ENCODE measurements at places on chromosomes 4 and X.
A peak's percentile ranks its signal among the peaks of the same experiment; 100 is the strongest.

DNA sequence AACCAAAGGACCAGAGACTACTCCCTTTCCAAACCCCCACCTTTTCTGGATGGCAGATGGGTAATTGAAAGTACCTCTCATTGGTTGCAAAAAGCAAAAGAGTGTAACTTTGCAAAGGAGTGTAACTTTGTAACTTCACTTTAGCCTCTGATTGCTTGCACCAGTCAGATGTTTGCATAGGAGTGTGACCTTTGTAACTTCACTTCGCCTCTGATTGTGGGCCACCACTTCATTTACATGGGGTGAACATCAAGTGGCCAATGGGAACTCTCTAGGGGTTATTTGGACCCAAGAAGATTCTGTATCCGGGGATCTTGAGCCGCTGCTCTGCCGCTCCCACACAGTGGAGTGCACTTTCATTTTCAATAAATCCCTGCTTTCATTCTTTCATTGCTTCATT is 9.9 kb upstream of the SLC25A43 start:
- DNase-seq, result no peak

- no peak for DNase-seq
Observed at GRCh38 chr4:87580057-87580456, 28.3 kb upstream of the DSPP start.

DNA sequence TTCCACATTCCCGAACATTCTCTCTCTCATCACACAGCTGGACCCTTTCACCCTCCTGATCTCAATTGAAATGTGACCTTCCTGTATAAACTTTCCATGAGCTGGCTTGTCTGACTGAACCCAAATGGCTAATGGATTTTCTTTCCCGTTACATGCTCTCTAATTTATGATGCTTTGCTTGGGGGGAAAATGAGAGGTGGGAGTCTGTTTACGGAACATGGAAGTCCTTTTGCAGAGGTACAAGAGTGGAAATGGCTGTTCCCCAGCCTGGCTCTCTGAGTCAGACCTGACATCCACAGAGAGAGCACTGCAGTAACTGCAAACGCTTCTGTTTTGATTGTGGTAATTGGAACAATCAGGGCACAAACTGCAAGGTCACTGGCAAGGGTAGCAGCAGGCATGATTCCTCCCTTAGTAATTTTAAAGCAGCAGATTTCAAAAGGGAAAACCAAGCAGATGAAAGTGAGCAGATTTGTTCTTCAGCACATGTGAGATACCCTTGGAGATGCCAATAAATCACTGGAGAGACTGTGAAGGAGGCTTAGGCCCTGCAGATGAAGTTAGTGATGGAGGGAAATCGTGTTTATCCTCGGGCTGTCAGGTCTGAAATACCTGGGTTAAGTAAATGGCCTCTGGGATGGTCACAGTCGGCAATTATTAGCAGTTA is 83.9 kb downstream of the SNCA start:
- DNase-seq, result no peak

GRCh38 chrX:103155201-103155600 is 59.7 kb upstream of the BEX4 start:
- no peak for DNase-seq

DNA sequence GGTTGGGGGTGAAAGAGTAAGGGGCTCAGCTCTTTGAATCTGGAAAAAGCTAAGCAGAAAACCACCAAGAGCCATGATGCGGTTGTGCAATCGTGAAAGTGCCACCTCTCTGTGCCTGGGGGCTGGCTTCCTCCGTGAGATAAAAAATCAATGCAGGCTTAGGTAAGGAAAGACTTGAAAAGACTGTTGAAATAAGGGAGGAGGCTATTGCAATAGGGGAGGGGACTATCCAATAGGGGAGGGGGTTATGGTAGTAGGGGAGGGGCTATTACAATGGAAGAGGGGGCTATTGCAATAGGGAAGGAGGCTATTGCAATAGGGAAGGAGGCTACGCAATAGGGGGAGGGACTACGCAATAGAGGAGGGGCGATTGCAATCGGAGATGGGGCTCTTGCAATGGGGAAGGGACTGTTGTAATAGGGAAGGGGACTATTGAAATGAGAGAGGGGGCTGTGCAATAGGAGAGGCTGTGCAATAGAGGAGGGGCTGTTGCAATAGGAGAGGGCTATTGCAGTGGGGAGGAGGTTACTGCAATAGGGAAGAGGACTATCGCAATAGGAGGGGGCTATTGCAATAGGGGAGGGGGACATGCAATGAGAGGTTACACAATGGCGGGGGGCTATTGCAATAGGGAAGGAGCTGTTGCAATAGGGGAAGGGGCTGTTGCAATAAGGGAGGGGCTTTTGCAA is 162.3 kb upstream of the PSAPL1 start:
- no peak for DNase-seq

DNA sequence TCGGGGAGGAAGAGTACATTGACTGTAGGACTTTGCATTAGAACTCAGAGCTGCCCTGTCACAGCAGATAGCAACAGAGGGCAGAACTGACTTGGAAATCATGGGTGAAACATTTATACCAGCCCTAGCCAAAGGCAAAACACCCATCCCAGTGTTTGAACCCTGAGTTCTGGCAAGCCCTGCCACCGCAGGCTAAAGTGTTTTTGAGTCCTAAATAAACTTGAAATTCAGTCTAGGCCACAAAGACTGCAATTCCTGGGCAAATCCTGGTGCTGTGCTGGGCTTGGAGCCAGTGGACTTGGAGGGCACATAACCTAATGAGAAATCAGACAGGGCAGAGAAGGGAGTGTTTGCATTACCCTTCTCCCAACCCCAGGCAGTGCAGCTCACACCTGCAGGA is 1015.7 kb downstream of the FSTL5 start:
- DNase-seq, result no peak

DNA sequence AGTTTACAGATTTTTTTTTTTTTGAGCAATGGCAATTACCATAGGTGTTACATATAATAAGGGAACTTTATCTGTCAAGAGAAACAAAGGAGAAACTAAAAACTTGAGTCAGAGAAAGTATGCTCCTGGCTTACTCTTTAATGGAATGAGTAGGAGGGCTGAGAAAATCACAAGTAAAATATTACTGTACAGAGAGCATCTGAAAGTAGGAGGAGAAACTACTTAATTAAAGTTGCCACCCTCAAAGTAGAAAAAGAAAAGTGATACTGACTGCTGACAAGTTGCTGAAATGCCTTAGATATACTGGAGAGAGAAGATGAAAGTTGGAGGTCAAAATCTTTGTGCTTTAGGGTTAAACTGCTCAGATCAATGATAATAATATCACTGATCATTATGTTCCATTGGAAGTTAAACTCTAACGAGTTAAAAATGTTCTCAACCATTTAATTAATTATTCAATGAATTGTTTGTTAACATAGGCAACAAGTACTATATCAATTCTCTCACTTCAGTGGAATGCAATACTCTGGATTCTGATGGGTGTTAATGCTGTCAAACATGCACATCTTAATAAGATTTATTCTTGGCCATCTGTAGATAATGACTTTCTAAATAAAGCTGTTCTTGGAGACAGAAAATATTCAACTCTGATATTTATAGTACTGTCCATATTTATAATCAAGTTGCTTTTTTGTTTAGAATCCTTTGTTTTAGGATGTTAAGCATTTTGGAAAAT is 61.2 kb upstream of the CAMK2D start:
- no peak for DNase-seq

- DNase-seq, result peak; percentile 4
Observed at GRCh38 chr4:108492816-108493595, 127.4 kb upstream of the RPL34 start.

DNA sequence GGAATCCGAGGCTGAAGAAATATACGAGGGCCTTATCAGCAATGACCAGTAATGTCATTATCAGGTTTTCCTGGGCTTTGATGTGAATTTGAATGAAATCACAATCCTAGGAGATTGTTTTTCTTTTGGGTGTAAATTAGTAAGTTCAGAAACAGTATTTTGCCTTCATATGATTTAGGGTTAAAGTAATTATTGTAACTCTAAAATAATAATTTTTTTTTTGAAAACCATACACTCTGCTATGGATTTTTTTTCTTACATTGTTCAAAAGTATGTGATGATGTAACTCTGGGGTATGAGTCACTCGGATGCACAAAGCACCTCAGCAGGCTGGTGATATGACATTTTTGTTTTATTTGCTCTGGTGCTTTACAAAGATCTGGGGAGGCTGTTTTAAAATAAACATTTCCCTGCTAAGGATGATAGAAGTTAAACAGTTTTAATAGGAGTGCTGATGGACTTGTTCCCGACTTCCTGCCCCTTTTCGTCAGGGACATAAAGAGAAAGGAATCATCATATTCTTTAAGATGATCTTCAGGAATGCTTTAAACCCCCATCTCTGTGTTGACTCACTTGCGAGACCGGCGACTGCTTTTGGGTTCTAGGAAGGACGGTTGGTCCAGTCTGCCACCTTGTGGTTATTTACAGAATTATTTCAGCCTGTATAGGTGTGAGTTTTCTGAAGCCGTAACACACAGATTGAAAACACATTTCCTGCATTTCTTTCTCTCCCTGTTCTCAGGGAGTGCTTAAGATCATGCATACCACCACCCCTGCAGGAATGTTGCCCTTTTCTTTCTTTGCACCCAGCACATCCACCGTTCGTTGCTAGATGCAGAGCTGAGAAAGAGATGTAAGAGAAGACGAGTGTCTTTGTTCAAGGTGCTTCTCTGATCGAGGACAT is 72.5 kb downstream of the RAPGEF2 start:
- peak; percentile 40 for DNase-seq

- DNase-seq, result no peak
Observed at GRCh38 chr4:38670939-38671591, 7.1 kb downstream of the KLF3 start.

DNA sequence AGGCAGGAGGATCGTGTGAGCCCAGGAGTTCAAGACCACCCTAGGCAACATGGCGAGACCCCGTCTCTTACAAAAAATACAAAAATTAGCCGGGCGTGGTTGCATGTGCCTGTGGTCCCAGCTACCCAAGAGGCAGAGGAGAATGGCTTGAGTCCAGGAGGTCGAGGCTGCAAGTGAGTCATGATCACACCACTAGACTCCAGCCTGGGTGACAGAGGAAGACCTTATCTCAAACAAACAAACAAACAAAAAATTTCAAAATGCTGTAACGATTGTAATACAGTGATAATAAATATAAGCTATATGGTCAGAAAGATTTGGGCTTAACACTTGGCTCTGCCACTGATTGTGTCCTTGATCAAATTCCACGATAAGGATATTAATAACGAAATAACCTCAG is 24.2 kb downstream of the SLC25A4 start:
- no peak for DNase-seq

DNA sequence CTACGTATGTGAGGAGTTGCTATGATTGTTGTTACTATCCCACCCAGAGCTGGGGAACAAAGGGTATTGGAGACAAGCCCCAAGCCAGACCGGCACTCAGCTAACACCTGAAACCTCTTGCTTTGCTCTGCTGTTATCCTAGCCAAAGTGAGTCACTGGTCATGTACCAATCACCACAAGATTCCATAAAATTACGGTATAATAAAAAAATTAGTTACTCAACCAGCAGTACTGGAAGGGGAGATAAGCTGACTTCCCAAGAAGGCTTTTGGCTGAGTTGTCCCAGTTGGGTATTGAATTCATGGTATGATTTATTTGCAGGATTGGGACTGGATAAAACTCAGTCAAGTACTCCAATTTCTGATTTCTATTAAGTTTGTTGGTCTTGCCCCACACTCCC is 5.3 kb downstream of the EDA2R start:
- DNase-seq, result no peak

- no peak for DNase-seq
Observed at GRCh38 chr4:77395481-77395880, 210.1 kb upstream of the CXCL13 start.

DNA sequence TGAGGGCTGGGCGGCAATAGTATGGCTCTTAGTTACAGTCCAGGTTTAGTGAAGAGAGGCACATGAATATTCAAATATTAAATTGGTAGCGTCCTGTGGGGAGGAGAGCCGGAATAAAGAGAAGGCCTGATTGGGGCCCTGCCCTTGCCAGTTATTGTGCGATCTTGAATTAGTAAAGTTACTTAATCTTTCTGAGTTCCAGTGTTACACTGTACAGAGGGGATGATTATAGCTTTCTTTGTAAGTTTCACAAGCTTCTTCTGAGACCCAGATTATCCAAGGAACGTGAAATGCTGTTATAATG is 1.2 kb downstream of the METAP1 start:
- no peak for DNase-seq

GRCh38 chr4:94926936-94927335 is 169.2 kb downstream of the BMPR1B start:
- no peak for DNase-seq

DNA sequence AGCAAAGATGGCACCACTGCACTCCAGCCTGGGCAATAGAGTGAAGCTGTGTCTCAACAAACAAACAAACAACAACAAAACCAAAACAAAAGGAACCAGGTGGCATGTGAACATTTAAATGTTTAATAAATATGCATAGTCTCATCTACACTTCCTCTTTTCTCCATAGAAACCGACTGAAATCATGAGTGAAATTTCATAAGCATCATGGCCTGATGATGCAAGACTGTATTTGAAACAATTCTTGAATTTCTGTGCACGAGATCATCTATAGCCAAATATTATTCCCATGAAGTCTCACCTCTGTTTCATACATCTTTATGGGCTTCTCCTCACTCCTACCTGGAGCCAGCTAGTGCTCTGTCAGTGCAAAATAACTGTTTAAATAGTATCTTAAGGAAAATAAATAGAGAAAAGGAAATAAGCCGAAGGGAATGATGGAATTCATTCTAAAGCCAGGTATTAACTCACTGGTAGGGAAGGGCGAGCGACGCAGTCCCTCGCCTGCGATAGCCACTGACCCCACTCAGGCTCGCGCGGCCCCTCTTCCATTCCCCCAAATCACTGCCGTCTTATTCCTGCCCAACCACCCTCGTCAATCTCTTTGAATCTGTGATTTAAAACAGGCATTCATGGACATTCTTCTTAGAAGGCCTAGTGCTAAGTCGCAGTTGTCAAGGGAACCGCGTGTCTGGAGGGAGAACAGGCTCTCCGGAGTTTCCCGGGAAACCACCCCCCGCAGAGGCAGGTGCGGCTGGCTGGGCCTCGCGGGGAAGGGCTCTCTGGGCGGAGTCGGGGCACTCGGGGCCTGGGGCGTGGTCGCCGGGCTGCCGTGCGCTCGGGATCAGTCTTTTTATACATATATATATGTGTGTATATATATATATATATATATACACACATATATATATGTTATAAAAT is 52.4 kb upstream of the TRIM2 start:
- no peak for DNase-seq

- no peak for DNase-seq
Observed at GRCh38 chr4:84493092-84493850, 5.8 kb downstream of the NKX6-1 start.

GRCh38 chr4:184895012-184895695 is 69.4 kb upstream of the ACSL1 start:
- no peak for DNase-seq

- DNase-seq, result no peak
Observed at GRCh38 chr4:119244344-119244743, 31.8 kb downstream of the USP53 start.

GRCh38 chr4:183321079-183321478 is 1.0 kb upstream of the CLDN22 start:
- DNase-seq, result no peak

- no peak for DNase-seq
Observed at GRCh38 chr4:140156529-140157171, 2.7 kb upstream of the MAML3 start.
